Fibroblast of lung (primary cell): ENCODE measurements at places on chromosomes 2 and 18. TPM values are rescaled to one million over a fixed set of nuclear protein-coding genes. Genes with fewer than 3 reads are reported as not detected.

UNC80 gene
- under 0.01 TPM in 2 replicates for total RNA-seq

GRCh38 chr18:60448487-60449267, 76.1 kb upstream of the MC4R start:
- DNase-seq = no peak
- H3K27me3 ChIP-seq = no peaks in the 10 kb centered on the region
- H3K27ac ChIP-seq = no peak overlapping the region
- no peaks in the 10 kb centered on the region for H3K4me1 ChIP-seq

- H3K27me3 ChIP-seq = no peaks in the 10 kb centered on the region
- DNase-seq = no peak
- H3K4me1 ChIP-seq = peaks cover 19% of the 10 kb centered on the region
- H3K27ac ChIP-seq = no peak overlapping the region
- no peak overlapping the region for H3K4me3 ChIP-seq
Measured at GRCh38 chr2:238688193-238689153, 159.4 kb upstream of the TWIST2 start.

DNA sequence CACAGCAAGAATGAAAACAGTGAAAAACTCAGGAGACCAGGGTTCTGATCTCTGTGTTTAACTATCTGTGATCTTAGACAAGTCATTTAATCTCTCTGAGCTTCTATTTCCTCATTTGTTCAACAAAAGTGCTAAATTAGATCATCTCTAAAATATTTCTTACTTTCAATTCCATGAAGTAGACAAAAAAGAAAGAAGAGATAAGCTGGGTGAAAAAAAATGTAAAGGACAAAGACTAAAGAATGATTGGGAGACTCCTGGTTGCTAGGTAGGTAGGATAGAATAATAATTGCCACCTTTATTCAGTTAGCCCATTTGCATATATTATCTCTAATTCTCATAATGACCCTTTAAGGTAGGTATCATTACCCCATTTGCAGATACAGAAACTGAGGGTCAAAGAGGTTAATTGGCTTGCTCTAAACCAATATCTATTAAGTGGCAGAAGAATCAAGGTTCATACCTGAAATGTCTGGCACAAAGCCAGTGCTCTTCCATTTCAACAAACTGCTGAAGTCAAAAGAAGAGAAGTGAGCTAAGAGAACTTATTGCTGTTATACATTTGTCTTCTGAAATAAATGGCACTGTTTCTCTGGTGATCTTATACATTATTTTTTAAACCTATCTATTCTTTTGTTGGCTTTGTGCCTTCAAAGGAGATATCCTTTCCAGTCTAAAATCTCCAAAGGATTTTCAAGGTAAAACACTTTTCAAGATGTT, 141.7 kb downstream of the OTX1 start:
- peak; percentile 2 for DNase-seq
- H3K27ac ChIP-seq = no peak overlapping the region
- no peaks in the 10 kb centered on the region for H3K27me3 ChIP-seq
- no peaks in the 10 kb centered on the region for H3K4me1 ChIP-seq
- no peak overlapping the region for H3K4me3 ChIP-seq

DNA sequence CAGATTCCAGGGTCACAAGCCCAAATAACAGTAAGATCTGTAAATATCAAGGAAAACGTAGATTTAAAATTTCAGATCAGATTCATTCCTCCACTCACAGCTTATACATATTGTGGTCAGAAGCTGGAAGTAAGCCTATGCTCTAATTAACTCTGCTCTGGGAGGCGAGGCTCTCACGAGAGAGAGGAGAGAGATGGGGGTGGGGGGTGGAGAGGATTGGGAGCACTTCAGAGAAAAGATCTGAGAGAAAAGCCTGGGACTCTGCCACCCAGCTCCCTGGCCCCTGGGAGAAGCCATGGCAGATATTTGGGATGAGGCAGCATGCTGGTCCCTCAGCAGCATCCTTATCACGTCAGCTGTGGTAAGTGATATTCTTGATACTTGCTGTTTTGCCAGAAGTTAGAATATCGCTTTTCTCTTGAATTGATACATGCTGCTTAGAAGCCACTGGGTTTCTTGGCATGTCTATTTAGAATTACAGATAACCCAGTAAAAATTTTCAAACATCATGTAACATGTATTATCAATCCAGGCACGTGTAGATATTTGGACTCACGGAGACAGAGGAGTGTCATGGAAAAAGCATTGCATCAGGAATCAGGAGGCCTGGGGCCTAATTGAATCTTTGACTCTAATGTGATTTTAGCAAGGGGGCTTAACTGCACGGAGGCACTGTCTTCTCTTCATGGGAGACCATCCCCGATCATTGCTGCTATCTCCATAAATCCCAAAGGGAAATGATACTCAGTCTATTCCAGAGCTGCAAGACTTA, 265.4 kb downstream of the HRH4 start:
- H3K27me3 ChIP-seq = no peaks in the 10 kb centered on the region
- DNase-seq = no peak
- H3K27ac ChIP-seq = no peak overlapping the region
- H3K36me3 ChIP-seq = no peaks in the 10 kb centered on the region
- H3K4me3 ChIP-seq = no peak overlapping the region
